Stimulated activated CD4-positive, alpha-beta T cell treated with anti-CD3 and anti-CD28 coated beads, TNF-alpha, amount 100 ng/mL, for 24 hours (primary cell): ENCODE measurements at places on chromosomes 11 and 22.

- DNase-seq, result no peak
These were observed 390.6 kb downstream of the DYNC2H1 start for GRCh38 chr11:103499710-103500340.

DNA sequence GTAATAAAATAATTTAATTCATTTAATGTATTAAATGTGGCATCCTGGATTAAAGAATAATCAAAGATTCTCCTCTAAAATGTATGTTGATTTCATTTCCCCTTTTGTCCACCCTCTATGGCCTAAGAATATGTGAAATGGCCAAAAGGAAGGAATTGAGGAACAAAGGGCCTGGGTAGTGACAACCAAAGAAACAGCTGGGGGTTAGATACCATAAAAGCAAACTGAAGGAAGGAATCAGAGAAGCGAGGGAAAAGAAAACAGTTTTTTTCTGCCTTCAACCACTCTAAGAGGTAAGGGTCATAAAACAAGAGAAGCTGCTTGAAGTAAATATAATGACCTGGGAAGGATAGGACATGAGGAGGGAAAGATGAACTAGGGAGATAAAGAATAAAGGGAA is 139.3 kb downstream of the FAM76B start:
- DNase-seq, result no peak

GRCh38 chr22:49197986-49198704 is 629.5 kb downstream of the BRD1 start:
- no peak for DNase-seq

DNA sequence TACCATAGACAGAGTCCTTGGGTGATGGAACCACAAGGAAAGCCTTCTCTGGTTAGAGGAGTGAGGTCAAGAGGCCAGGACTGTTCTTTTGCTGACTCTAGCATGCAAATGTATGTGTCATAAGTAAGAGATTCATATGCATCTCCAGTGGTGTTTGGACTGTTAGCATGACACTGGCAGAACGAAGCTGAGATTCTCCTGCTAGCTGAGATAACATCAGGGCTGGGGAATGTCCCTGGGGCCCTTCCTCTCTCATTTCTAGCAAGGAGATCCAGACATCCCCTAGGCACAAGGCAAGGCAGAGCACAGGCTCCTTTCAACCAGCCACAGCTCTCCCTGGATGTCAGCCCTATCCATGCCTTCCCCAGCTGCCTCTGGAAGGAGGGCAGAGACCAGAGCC is 711.3 kb downstream of the OPCML start:
- no peak for DNase-seq

DNA sequence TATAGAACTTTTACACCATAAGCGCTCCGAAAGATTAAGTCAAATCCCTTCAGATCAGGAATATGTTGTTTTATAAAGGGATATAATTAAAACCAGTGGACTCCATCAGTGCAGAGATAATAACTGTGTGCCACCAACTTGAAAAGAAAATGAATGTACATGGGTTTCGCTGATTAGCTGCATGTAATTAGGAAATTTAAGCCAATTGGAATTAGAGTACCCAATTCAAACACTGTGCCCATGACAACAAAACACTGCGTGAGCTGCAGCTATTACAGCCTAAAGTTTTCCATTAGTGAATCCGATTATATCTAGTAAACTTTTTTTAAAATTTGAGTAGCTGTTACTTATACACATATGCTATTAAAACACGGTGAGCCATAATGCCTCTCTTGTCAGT is 392.3 kb upstream of the ARHGAP42 start:
- no peak for DNase-seq

DNA sequence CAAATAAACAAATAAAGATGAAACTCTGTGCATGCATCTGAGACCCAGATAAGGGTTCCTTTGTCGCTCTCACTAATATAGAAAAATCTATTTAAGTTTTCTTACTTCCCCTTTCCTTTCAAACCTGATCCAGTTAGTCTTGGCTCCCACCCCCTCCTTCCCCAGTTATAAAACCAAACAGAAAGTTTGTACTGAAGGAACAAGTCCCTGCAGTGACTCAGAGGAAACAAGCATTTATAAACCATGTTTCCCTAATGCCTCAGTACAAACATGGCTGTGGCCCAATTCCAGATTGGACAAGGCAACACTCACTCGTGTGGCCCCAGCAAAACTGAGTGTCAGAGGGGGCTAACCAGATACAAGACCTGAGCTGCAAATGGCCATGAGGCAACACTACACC is 65.5 kb upstream of the ARHGAP20 start:
- no peak for DNase-seq

- peak; percentile 80 for DNase-seq
These were observed 61.8 kb downstream of the SLC22A12 start for GRCh38 chr11:64652586-64653387.

GRCh38 chr11:17845431-17845881 is 110.9 kb downstream of the KCNC1 start:
- DNase-seq, result no peak

DNA sequence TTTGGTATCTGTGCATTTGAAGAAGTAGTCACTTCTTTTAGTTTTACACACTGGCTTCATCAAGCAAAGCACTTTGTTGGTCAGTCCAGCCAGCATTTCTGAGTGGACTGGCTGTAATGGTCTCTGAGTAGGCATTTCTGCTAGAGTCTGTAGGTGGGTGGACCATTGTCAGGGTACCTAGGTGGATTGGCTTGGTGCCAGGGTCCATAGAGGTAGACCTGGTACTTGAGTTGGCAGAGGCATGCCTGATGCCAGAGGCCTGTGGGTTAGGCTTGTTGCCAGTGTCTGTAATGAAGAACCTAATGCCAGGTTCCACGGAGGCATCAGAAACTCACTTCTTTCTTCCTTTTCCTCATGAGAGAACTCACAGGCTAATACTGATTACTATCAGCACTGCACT is 157.9 kb upstream of the C11orf87 start:
- no peak for DNase-seq

- DNase-seq, result no peak
These were observed 389.7 kb downstream of the BRD1 start for GRCh38 chr22:49437956-49438355.

- DNase-seq, result peak; percentile 53
These were observed 29.8 kb upstream of the EED start for GRCh38 chr11:86214710-86215109.

- DNase-seq, result no peak
These were observed 13.1 kb downstream of the CRY2 start for GRCh38 chr11:45860348-45860747.

DNA sequence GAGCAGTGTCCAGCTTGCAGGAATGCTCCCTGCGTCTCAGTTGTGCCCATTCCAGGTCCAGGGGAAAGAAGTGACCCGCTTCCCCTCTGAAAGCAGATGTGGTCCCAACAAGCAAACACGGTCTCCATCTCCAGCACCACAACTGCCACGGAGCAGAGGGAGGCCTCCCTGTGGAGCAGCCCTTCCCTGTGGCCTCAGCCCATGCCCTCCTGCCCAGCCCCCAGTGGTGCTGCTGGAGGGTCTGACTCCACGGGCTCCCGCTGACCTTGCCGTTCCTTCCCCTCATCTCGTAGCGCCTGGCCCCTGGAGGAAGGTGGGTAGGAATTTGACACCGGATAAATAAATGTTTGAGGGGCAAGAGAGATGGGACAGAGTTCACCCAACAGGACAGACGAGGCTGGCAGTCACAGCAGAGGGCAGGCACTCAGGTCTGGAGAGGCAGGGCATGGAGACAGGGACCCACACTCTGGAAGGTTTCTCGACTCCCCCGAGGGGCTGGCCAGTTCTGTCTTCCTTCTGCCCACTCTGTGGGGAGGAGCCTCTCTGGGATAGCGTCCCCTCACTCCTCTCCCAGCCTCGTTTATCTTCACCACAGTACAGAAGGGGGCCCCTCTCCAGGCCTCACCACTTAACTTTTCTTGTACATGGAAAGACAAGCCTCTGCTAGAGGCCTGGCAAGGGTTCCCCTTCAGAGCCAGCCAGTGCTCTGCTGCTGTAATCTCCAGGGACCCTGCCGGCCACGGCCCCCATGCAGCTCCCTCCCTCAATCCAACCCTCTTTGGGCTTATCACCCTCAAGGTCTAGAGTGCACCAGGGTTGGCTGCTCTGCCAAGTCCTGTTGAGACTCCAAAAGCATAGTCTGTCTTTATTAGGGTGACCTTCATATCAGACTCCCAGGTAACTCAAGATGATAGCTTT is 7.5 kb upstream of the ST3GAL4 start:
- DNase-seq, result no peak

DNA sequence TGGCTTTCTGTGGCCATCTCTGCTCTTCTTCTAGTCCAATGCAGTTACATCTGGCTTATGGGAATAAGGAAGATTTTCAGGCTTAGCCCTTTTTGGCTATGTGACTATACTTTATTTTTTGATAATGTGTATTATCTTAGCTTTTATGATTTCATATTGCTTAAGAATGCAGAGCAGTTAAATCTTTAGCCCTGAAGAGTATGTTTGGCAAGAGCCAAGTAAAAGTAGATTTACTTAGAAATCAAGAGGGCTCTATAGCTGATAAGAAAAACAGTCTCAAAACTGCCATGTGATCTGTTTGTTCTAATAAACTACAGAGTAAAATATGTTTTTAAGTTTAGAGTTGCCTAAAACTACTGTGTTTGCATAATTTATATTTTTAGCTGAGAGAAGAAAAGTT is 61.2 kb downstream of the RNF169 start:
- DNase-seq, result no peak

GRCh38 chr22:35154937-35155387 is 89.0 kb downstream of the ISX start:
- DNase-seq, result peak; percentile 26

GRCh38 chr11:46452918-46453517 is 61.4 kb upstream of the CHRM4 start:
- no peak for DNase-seq

- DNase-seq, result no peak
These were observed 198.4 kb upstream of the NARS2 start for GRCh38 chr11:78773077-78773476.

- no peak for DNase-seq
These were observed 1.7 kb downstream of the E2F8 start for GRCh38 chr11:19239039-19239438.

DNA sequence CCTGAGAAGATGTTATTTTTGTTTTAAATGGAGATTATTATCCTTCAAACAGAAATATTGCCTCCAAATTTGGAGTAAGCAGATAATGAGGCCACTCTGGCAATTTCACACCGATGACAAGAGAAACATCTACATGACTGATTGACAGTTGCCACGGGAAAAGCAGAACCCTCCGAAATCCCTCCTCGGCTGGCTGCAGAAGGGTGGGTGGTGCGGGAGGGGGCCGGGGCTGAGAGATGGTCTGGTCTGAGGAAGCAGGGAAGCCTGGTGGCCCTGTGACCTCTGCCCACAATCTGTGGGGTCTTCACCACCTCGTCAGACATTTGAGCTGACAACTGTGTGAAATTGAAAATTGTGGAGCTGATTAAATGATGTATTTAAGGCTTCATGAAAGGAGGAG is 503.2 kb downstream of the MN1 start:
- no peak for DNase-seq

DNA sequence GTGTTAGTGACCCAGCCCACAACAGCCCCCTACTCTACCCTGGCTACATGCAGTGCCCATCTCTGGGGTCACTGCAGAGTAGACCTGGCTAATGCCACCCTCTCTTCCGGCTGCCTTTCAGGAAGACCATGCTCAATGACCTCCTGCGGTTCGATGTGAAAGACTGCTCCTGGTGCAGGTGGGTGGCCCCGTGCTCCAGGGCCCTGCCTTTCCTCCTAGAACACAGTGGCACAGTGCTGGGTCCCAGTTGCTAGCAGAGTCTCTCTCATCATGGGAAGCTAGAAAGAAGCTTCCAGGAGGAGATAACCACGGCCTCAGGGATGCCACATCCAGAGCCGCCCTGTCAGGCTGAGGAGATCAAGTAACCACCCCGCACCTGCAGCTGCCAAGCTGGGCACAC is 3.6 kb downstream of the LZTR1 start:
- DNase-seq, result no peak

- no peak for DNase-seq
These were observed 43.4 kb upstream of the MICAL2 start for GRCh38 chr11:12066799-12067508.

DNA sequence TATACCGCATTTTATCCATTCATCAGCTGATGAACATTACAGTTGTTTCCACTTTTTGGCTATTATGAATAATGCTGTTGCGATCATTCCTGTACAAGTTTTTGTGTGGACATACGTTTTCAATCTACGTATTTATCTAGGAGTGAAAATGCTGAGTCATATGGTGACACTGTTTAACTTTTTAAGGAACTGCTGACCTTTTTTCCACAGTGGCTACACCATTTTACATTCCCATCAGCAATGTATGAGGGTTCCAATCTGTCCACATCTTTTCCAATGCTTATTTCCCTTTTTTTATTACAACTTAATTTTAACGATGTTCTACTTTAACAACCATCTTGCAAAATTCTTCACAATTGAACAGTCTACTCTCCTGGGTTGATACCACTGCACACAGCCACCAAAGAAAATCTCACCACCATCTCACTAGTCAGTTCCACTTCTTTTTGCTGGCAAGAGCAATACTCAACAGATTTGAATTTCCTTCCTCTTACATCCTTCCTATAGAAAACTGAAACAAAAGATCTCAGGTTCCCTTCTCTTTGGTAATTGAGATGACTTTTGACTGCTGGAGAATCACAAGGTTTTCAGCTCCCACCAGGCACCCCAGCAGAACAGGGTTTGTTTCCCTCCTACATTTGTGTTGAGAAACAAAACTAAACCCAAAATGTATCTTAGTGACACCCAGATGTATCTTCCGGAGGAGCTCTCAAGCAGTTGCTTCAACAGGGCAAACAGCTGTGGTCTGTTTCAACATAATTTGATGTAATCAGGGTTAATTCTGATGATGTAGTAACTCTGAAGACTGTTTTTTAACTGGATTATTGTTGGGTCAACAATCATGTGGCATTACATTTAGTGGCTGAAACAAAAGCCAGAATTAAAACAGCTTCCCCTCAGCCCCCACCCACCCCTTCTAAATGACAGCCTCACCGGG is 7.0 kb upstream of the GAB2 start:
- DNase-seq, result no peak

- DNase-seq, result peak; percentile 18
These were observed 10.7 kb downstream of the KRTAP5-5 start for GRCh38 chr11:1640076-1640946.

DNA sequence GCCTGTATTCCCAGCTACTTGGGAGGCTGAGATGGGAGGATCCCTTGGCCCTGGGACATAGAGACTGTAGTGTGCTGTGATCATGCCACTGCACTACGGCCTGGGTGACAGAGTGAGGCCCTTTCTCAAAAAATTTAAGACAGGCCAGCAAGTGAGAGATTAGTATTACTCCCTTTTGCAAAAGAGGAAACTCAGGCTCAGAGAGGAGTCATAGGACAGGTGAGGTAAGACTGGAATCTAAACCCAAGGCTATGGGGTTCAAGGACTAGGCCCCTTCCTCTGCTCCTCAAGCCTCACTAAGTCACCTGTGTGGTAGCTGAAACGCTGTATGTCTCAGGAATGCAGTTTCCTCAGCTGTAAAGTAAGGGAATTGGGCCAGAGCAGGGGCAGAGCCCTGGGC is 1.6 kb upstream of the P2RY2 start:
- DNase-seq, result no peak

GRCh38 chr11:15627560-15627959 is 512.8 kb downstream of the INSC start:
- DNase-seq, result no peak
